Brain pericyte (primary cell): ENCODE measurements at places on chromosomes 16 and 17.

DNA sequence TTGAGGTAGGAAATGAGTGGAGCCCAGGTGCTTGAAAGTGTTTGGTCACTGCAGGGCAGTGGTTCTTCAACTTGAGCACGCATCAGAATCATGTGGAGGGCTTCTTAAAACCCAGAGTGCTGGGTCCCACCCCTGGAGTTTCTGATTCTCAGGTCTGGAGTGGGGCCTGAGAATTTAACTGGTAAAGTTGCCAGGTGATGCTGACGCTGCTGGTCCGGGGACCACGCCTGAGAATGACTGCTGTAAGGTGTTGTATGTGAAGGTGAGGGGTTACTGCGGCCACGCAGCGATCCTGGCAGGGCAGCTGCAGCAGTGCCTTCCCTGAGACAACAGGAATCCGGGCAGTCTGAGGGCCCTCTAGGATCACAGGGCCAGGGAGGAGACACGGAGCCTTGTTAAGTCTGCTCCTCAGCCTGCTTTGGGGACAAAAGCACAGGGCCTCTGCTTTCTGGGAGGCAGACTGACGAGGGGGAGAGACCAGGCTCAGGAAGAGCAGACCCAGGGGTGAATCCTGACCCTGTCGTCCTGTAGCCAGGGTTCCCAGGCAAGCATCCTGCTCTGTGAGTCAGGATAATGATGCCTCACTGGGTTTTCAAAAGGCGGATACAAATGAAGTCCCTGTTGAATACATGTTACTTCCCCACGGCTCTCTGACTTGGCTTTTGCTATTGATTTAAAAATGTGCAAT lies 16.2 kb downstream of the CCDC42 start:
- no peak for DNase-seq

DNA sequence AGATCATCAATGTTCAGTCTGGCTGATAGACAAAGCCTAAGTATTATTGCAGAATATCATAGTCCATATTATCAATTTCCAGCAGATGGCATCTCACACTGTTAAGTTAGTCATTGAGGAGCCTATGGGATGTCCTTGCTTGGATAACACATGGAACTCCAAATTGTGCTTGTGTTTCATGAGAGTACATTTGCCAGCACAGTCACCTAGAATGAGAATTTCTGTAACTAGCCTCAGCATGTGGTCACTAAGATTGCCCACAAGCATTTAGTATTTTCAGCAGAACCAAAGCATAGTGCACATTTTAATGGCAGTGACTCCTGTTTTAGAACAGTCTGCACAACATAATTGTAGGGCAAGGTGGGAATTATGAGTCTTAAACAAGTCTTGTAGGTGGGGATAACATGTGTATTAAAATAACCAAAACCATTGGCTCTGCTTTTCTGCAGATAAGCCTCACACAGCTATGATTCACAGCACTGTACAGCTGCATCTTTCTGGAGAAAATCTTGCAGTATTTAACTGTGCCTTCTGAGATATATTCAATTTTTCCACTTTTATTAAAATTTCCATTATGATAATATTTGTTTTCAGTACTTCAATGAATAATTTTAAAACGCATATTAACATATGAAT lies 882.8 kb upstream of the SOX9 start:
- no peak for DNase-seq

DNA sequence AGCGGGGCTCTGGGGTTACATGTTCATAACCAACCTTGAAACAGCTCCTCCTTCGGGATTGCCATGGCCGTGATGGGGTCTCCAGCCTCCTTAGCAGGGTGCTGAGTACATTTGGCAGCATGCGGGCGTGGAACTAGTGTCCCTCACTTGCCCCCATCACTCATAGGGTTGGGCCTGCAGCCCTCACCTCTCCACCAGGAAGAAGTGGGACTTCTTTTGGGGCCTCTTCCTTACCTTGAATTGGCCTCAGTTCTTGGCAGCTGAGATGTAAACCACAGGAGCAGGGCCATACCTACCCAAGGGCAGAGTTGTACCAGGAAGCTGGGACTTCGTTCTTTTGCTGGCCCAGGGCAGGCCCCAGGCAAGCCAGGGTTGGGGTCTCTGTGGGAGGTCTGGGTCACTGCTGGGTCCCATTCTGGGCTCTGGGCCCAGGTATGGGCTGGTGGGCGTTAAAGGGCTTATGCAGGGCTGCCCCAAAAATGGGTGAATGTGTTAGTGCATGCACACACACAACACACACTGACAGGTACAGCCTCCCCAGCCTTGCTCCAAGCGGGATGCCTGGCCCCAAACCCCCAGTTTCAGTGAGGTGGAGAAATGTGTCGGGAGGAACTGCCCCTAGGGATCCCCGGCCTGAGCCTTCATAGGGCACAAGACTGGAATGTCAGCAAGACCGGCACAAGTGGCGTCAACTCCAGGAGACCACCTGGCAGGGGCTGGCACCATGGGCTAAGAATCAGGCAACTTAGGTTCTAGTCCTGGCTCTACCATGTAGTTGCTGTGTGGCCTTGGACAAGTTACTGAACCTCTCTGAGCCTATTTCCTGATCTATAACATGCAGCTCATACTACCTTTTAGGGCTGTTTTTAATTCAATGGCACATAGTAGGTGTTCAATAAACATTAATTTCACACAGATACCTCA lies 3.9 kb upstream of the KRT15 start:
- DNase-seq, result no peak

DNA sequence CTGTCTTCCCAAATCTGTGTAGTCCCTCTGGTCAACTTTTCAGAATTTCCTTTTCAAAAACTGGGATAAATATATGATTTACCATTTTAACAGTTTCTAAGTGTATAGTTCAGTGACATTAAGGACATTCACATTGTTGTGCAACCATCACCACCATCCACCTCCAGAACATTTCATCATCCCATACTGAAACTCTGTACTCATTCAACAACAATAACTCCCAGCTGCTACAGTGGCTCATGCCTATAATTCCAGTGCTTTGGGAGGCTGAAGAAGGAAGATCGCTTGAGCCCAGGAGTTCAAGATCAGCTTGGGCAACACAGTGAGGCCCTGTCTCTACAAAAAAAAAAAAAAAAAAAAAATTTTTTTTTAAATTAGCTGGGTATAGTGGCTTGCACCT lies 131.0 kb downstream of the AATF start:
- no peak for DNase-seq

DNA sequence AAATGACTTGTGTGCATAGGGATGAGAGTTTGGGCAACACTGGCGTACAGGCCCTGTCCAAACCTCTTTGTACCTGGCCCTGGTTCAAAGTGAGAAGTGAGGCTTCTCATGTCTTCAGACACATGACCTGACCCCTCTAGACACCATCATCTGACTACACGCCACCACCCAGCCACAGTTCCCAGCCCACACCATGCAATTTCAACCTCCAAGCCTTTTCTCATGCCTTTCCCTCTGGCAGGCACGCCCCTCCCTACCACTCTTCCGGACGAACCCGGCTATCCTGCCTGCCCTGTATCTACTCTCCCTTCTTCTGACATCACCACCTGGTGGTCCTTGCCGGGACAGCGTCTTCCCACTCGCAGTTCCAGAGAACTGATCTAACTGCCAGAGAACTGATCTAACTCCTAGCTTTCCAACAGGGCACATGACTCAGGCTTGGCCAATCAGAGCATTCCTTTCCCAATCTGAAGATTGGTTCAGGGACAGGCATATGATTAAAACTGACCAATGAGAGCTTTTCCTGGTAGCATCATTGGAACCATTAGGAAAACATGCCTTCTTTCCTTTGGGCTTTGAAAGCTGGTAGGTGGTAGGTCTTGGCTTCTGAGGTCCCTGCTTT lies 27.1 kb upstream of the IL21R start:
- DNase-seq, result peak; percentile 26

DNA sequence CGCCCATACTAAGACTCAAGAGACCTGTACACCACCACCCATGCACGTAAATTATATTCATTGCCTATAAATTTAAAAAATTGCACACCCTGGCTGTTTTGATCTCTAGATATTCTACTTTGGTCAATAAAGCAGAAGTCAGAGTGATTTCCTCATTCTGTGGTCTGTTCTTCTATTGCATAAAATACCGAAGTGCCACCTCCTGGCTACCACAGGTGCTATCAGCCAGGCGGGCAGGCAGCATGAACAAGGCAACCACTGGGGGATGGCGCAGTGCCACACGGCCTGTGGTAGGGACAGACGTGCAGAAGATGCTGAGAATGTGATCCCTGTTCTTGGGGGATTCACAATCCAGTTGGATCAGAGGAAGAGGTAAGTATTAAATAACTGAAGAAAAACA lies 122.3 kb downstream of the CDK5R1 start:
- DNase-seq, result no peak

DNA sequence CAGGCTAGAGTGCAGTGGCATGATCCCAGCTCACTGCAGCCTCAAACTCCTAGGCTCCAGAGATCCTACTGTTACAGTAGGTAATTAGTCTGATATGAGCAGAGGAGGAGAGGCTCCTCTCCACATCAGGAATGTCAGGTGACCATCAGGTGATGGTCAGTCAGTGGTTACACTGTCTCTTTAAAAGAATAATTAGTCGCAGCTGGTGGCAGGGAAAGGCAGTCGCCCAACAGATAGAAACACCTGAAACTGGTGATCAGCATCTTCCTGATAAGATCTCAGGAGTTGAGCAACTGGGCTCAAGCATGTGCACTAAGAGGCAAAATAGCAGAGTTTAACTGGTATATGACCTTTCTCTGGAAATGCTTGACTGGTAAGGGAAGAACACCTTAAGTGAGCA lies 21.5 kb upstream of the ABCA5 start:
- DNase-seq, result no peak

DNA sequence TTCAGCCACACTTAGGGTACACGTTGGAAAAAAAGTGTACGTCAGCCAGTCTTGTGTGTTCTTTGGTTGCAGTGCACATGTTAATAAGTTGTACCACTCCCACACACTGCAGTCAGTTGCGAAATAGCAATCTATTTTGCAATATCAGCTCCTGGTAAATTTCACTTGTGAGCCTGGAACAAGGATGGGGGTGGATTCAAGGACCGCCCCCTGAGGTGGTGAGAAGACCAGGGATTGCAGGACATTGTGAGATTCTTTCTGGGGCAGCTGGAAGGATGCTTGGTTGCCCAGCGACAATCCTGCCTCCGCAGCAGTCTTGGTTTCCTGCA lies 78.6 kb upstream of the ZFHX3 start:
- DNase-seq, result no peak

DNA sequence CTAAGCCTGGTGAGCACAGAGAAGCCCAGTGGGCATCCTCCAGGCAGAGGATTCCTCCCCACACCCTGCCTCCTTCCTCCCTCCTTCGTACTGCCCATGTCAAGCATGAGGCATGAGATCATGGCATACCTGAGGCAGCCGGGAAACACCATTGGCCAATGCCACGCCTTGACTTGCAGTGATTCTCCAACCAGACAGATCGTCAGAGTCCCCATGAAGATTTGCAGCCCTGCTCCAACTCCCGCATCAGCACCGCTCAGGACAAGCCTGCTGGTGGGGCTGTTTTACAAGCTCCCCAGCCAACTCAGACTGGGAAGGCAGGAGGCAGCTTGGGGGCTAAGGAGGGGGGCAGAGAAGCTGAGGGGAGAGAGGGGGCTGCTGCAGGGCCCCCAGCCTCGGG lies 2.9 kb upstream of the KRT16 start:
- no peak for DNase-seq

GRCh38 chr16:15714393-15715172 lies 64.5 kb downstream of the NDE1 start:
- DNase-seq, result no peak

DNA sequence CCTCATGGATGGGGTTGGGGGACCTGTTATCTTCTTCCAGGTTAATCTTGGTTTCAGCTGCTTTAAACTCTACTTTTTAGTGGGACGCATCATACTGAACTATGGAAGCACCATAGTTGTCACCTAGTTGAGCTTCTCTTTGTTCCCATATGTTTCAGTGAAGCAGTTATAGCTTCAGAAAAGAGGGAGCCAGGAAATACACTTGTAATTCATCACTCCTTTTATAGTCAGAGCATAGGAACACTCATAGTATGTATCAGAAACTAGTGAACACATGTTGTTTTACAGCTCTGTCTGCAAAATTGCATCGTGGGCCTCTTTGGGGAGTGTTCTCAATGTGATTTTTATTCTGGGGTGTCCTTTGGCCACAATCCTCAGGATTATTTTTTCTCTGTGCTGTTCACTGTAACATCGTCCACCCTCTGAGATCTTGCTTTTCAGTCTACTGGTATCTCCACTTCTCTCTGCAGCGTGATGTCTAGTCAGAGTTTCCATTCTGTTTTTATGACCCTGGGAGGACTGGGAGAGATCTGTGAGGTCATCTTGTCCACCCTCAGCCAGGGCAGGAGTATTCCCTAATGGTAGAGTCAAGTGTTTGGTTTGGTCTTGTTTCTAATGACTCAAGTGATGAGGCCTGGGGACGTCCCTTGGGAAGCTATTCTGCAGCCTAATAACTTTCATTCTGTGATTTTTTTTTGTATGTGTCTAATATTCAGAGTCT lies 585.4 kb downstream of the WWOX start:
- DNase-seq, result no peak

DNA sequence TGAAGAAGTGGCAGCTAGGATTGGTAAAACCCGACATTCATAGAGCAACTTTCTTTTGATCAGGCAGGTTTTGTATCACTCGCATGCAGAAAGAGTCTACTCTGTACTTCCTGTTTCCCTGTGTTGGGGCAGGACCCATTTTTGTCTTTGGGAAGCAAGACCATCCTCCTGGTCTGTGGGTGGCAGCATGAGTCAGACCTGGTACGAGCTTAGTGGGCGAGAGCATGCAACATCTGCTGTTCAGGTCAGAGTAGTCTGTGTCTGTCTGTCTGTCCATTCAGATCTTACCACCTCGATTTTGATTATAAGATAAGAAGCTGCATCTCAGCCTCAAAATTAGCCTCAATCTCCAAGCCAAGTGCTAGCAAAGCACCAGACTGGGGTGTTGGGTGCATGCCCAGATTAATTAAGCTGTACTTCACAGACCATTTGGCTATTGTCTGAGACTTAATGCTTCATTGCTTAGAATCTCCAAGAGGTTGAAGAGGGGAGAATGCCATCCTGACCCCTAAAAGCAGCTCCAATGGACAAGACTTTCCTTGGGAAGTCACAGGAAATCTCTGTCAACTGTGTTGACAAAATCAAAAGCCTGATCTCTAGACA lies 110.9 kb downstream of the XYLT1 start:
- no peak for DNase-seq

- no peak for DNase-seq
These were observed 12.7 kb downstream of the COX4I1 start for GRCh38 chr16:85812031-85812807.

- DNase-seq, result no peak
These were observed 375.9 kb downstream of the CDH13 start for GRCh38 chr16:83002351-83003334.

- DNase-seq, result no peak
These were observed 305.9 kb downstream of the PMP22 start for GRCh38 chr17:14959106-14959648.

- no peak for DNase-seq
These were observed 8.5 kb downstream of the SNTB2 start for GRCh38 chr16:69195369-69196029.
